ENCODE measurements at places on chromosomes 4 and X.

DNA sequence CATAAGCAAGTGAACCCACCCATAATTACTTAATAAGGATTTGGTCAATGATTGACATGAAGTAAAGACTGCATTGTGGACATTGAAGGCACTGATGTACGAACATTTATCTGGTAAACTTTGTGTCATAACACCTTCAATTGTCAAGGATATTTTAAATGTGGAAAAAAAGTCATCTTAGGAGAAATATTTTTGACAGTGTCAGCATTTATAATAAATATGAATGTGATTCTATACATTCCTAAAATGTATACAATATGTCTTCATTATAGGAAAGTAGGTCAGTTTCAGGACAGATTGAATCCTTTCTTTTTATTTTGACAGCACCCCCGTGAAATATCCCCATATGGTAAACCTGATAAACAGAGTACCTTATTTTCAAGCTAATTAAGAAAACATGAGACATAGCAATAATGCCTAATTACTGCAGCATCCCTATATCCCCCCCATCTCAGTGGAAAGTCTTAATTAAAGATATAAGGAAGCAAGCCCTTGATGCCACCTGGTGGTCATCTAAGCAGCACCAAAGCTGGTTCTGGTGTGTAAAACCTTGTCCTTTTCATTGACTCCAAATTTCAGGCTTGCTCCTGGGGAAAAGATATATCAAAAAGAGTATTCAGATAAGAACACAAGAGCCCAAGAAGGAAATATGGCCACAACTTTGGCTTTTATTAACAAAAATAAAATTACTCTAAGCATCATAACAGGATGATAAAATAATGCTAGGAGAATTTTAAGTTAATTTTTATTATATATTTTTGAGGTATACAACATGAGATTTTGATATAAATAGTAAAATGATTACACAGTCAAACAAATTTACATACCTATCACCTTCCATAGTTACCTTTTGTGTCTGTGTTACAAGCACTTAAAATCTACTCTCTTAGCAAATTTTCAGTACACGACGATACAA lies 379.7 kb downstream of the TLL1 start:
- peak; percentile 3 for DNase-seq

GRCh38 chr4:108559068-108559793 lies 61.1 kb upstream of the RPL34 start:
- DNase-seq, result no peak

DNA sequence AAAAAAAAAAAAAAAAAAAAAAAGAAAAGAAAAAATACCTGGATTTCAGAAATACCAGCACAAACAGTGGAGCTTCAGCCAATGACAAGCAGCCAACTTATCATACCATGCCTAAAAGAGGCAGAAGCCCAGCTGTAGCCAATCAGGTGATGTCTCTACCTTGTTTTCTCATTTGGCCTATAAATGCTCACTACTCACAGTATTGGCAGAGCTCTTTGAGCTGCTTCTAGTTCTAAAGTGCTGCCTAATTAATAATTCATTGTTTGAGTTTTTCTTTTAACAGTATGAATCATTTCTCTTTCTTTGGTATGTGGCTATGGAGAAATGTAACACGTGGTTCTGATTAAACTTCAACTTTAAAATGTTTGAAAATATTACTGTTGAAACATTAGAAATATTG lies 188.8 kb upstream of the TECRL start:
- DNase-seq, result no peak

GRCh38 chr4:6109842-6110560 lies 90.3 kb downstream of the JAKMIP1 start:
- no peak for DNase-seq

DNA sequence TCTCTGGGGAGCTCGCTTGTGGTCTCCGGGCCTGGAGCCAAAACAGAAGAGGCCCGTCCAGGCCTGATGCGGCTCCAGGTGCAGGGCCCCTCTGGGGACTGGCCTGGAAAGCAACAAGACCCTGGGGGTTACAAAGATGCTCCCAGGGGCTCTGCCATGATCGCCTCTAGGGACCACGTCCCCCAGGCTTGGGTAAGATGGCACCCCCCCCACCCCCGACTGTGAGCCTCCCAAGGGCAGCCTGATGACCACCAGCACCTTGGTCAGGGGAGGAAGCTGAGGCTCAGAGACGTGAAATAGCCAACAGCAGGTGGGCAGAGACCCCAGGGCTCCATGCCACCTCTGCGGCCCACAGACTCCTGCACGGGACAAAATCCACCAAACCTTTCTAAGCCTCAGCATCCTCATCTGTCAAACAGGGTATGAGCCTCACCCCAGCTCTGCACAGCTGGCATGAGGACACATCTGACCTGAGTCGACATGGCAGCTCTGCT lies 25.4 kb downstream of the C4orf50 start:
- DNase-seq, result no peak
